Spleen (tissue), 13 donors: ENCODE measurements at places on chromosomes 6 and 20. TPM values are rescaled to one million over a fixed set of nuclear protein-coding genes. Genes with fewer than 3 reads are reported as not detected.

PTCRA gene
- 5.0 TPM for total RNA-seq

PABPC1L gene
- total RNA-seq = 45.2 TPM

GRCh38 chr6:21907291-21907690 lies 313.7 kb downstream of the SOX4 start:
- DNase-seq = no peak

DNA sequence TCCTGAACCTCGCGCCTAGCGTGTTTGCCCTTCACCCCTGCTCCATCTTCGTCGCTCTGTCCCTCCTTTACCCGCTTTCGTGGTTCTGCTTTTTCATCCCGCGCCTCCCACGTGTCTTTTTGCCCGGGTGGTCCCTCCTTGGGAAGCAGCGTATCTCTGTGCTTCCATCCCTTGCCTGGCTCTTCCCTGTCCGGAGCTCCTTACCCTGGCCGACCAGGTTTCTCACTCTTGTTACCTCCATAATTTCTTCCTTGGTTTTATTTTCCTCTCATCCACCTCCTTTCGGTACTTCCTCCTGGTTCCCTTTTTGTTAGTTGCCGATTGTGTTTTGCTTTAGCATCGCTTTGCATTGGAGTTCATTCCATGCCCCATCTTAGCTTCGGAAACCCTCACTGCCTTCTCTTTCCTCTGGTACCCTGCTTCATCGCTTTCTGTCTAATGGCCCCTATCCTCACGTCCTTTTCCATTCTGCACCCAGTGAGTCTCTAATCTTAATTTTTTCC lies 735 bp downstream of the FAM135A start:
- DNase-seq = no peak

GRCh38 chr20:45796337-45797065 lies 4.7 kb downstream of the DNTTIP1 start:
- no peak for DNase-seq
